ENCODE measurements at places on chromosomes 12 and 14. TPM values are rescaled to one million over a fixed set of nuclear protein-coding genes. Genes with fewer than 3 reads are reported as not detected.

DNA sequence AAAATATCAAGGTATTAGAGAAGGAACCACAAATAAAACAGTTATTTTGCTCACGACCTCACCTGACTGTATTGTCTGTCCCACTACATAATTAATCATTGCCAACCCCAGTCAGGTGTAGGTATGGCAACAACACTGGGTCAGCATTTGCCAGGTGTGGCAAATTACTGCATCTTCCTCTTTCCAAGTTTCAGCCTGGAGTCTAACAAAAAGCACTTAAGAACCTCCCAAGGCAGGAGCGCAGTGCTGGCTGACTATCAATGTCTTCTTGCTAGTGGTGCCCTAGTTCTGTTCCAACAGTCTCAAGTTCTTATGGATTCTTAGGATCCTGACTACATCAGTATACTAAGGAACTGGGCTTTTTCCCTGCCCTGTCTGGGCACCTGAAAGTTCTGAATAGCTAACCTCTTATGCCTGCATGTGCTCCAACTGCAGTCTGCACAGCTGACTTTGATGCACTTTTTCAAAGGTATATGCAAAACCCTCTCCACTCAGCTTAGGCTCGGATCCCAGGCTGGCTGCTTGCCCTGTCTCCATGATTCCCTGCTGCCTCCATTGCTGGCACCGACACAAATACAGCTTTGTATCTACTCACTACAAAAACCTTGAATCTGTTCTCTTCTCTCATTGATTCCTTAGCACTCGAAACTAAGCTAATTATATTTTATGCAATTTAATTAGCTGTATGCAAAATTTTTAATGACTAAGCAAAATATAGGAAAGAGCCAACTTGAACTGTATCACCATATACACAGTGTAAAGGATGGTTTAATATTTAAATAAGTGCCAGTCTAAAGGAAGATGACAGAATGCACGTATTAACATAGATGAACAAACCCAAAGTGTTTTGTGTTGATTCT, 113.3 kb downstream of the PRKD1 start:
- no peaks in the 10 kb centered on the region for H3K36me3 ChIP-seq
- DNase-seq: no peak
- H3K27me3 ChIP-seq: no peaks in the 10 kb centered on the region
- H3K4me3 ChIP-seq: no peak overlapping the region

DNA sequence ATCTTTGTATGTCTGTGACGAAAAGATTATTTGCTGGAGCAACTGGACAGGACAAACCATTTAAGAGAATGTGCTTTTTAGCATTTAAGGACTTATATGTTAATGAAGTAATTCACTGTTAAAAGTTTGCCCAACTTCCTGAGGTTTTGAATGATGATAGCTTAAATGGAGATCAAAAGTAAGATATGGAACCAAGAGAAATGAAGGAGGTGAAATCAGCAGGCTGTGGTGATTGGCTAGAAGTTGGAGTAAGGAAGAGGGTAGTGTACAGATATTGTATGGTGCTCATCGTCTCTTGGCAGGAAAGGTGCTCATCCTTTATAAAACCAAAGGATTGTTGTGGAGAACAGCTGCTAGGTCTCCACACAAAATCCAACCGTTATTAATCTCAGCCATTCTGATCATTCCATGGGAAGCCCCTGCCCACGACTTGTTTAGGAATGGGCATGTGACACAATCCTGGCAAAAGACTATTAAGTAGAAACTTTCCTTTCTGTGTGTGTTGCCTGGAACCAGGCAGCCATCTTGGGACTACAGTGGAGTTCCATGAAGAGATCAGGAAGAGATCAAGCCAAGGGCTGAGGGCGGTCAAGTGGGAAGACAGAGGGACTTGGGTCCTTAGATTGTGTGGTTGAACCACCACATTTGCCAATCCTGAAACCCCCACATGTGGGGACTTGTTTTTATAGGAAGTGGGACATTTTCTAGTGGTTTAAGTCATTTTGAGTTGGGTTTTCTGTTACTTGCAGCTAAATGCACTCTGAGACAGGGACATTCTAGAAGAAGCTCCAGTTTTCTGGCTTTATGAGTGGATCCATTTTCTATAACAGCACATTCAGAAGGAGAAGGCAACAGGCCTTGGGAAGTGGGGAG, 56.8 kb upstream of the CHST11 start:
- no peaks in the 10 kb centered on the region for H3K36me3 ChIP-seq
- no peak overlapping the region for H3K27ac ChIP-seq
- H3K27me3 ChIP-seq: no peaks in the 10 kb centered on the region
- H3K4me1 ChIP-seq: no peaks in the 10 kb centered on the region
- H3K4me3 ChIP-seq: no peak overlapping the region

DNA sequence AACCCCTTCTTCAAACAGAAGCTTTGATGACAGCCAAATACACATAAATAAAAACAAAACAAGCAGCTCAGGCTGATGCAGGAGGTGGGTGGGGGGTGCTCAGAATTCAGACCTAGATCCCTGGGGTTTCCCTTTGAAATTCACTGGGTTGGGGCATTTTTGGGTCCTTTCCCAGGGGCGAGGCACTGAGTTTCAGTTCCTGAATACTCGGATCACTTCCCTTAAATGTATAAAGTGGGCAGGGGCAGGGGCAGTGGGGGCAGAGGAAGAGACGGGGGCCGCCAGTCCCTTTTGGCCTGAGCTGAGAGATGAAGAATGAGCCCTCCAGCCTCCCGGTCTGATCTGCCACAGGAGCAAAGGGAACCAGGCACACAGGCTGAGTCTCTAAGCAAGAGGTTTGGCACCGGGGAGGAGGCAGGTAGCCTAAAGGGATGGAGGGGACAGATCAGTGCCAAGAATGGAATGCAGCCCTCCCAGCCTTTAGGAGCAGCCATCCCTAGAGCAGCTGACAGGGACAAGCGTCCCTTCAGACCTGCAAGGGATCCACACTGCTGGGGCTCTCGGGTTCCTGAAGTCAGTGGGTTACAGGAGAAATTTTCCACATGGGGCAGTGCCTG, 20.3 kb downstream of the KDM2B start:
- H3K27ac ChIP-seq: no peak overlapping the region
- DNase-seq: no peak
- no peaks in the 10 kb centered on the region for H3K36me3 ChIP-seq
- H3K4me3 ChIP-seq: no peak overlapping the region

DNA sequence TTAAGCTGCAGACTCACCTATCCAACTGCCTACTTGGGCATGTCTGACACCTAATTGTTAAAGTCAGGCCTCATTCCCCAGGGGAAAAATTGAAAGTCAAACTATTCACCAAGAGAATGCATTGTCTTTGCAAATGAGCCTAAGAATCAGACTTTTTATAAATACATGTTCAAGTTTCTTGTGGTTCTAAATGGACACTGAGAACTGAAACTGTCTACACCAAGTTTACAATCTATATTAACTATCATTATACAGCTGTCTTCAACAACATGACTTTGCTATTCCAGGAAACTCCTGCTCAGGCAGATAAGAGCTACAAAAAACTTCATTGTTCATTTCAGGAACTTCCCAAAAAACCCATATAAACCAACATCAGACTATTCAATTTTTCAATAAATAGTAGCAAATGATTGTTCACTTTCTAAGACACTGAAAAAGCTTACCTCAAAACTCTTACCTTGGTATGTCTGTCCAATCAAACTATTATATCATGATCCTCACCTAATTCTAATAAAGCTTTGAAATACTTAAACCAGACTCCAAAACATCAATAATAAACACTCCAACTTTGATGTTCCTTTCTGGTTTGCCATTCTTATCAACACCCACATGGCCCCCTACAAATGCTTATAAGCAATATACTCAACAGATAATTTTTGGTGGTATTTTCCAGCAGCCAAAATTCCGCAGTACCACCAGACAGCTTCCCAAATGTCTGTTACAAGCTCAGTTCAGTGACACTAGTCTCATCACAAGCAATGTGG, 24.2 kb downstream of the CDK17 start:
- no peak overlapping the region for H3K4me3 ChIP-seq
- H3K27ac ChIP-seq: no peak overlapping the region
- peaks cover 8% of the 10 kb centered on the region for H3K4me1 ChIP-seq
- no peaks in the 10 kb centered on the region for H3K27me3 ChIP-seq

- H3K36me3 ChIP-seq: no peaks in the 10 kb centered on the region
- no peaks in the 10 kb centered on the region for H3K27me3 ChIP-seq
- DNase-seq: no peak
- no peak overlapping the region for H3K4me3 ChIP-seq
Observed at GRCh38 chr14:84707830-84708229, 822.1 kb upstream of the FLRT2 start.

DNA sequence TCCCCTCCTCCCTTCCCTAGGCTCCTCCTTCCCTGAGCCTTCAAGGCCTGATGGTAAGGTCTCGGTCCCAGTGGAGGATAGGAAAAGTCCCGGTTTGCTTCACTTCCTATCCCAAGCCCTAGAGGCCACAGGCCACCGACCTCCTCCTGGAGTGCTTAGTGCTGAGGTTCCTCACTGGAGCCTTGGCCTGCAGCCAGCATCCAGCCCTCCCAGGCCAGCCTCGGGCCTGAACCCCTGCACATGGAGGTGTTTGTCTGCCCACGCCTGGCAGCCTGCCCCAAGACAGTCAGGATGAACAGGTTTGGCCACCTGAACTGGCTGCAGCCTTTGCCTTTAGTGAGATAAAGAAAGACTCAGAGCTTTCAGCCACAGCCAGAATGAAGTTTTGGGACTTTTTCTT, 15.8 kb upstream of the KRT7 start:
- no peaks in the 10 kb centered on the region for H3K4me1 ChIP-seq
- H3K36me3 ChIP-seq: no peaks in the 10 kb centered on the region
- H3K4me3 ChIP-seq: no peak overlapping the region
- H3K27ac ChIP-seq: no peak overlapping the region

GRCh38 chr14:91396959-91397815, 20.4 kb downstream of the CCDC88C start:
- no peak overlapping the region for H3K4me3 ChIP-seq
- DNase-seq: peak; percentile 93
- no peaks in the 10 kb centered on the region for H3K36me3 ChIP-seq
- no peaks in the 10 kb centered on the region for H3K27me3 ChIP-seq
- peak overlapping the region; percentile 93 for H3K27ac ChIP-seq

GRCh38 chr12:9273276-9273675, 65.1 kb upstream of the PZP start:
- H3K4me1 ChIP-seq: no peaks in the 10 kb centered on the region
- no peaks in the 10 kb centered on the region for H3K36me3 ChIP-seq
- no peaks in the 10 kb centered on the region for H3K27me3 ChIP-seq
- no peak overlapping the region for H3K27ac ChIP-seq

DNA sequence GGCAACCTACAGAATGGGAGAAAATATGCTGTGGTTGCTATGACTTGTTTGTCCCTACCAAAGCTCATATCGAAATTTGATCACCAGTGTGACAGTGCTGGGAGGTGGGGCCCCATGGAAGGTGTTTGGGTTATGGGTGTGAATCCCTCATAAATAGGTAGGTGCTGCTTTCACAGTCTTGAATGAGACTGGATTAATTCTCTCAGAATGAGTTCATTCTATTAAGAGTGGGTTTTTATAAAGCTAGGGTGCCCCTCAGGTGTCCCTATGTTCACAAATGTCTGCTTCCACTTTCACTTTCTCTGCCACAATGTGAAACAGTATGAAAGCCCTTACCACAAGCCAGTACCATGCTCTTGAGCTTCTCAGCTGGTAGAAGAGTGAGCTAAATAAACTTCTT, 133.5 kb downstream of the CPNE8 start:
- no peak overlapping the region for H3K27ac ChIP-seq
- H3K4me3 ChIP-seq: no peak overlapping the region
- DNase-seq: no peak
- H3K4me1 ChIP-seq: no peaks in the 10 kb centered on the region
- no peaks in the 10 kb centered on the region for H3K36me3 ChIP-seq

DNA sequence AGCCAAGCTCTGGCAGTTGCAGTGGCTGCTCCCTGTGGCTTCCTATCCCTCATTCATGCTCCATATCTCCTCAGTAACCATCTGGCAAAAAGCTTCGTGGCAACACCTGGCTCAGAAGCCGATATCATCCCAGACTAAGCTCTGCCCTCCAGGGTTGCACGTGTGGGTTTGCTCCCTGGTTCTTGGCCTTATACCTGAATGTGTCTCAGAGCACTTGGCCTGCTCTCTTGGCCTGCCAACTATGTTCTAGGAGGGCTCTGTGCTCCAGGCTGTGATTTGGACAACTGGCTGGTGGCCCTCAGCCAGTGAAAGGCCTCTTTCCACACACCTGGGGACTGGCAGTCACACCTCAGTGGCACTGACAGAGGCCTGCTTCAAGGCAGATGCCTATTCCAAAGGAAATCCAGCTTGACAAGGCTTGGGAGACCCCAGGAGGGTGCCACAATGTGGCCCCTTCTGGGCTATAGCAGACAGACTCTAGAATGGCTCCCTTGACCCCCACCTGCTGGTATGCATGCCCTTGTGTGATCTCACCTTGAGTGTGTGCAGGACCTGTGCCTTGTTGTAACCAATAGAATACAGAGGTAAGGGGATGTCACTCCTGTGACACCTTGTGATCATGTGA, 10.5 kb downstream of the PLD4 start:
- no peak overlapping the region for H3K27ac ChIP-seq
- H3K4me3 ChIP-seq: no peak overlapping the region
- DNase-seq: no peak
- H3K4me1 ChIP-seq: no peaks in the 10 kb centered on the region

GRCh38 chr14:66939409-66939808, 249.8 kb upstream of the GARIN2 start:
- no peaks in the 10 kb centered on the region for H3K4me1 ChIP-seq
- H3K27me3 ChIP-seq: no peaks in the 10 kb centered on the region
- no peak overlapping the region for H3K4me3 ChIP-seq
- no peak overlapping the region for H3K27ac ChIP-seq
- H3K36me3 ChIP-seq: no peaks in the 10 kb centered on the region

GRCh38 chr14:92348154-92348553, 25.2 kb downstream of the SLC24A4 start:
- H3K4me3 ChIP-seq: no peak overlapping the region
- H3K4me1 ChIP-seq: no peaks in the 10 kb centered on the region
- no peaks in the 10 kb centered on the region for H3K27me3 ChIP-seq
- H3K27ac ChIP-seq: no peak overlapping the region
- peak; percentile 17 for DNase-seq

DNA sequence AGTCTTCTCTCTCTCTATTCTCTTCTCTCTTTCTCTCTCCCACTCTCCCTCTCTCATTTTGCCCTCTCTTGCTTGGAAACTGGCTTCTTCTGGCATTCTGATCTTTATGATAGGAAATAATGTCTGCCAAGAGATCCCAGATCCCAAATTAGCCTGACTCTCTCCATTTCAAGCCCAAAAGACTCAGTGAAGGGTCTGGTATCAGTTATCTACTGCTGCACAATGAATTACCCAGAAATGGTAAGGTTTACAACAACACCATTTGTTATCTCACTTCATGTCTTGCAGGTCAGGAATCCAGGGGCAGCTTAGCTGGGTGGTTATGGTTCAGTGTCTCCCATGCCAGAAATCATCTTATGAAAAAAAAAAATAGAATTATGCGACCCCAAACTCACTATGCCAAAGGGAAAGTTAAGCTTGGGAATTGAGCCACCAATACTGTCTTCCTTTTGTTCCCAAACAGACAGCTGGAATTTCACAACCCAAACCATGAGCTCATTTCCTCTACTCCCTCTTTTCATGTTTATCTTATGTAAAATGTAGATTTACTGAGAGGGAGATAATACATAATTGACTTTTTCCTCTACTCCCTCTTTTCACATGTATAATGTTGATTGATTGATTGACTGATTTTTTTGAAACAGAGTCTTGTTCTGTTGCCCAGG, 67.8 kb upstream of the FICD start:
- peaks cover under 1% of the 10 kb centered on the region for H3K27me3 ChIP-seq
- H3K4me3 ChIP-seq: no peak overlapping the region
- DNase-seq: no peak
- H3K36me3 ChIP-seq: no peaks in the 10 kb centered on the region
- no peaks in the 10 kb centered on the region for H3K4me1 ChIP-seq

- H3K4me1 ChIP-seq: no peaks in the 10 kb centered on the region
- H3K27me3 ChIP-seq: no peaks in the 10 kb centered on the region
- H3K4me3 ChIP-seq: no peak overlapping the region
- no peak overlapping the region for H3K27ac ChIP-seq
- no peaks in the 10 kb centered on the region for H3K36me3 ChIP-seq
Observed at GRCh38 chr12:104582739-104583138, 126.0 kb downstream of the CHST11 start.

The EML5 gene
- polyA plus RNA-seq: 1.5 TPM

The MYO1H gene
- polyA plus RNA-seq: not detected

The LRRC10 gene
- not detected for polyA plus RNA-seq

All from small intestine (tissue), 16 donors.